ENCODE measurements at places on chromosomes 7 and 10. TPM values are rescaled to one million over a fixed set of nuclear protein-coding genes. Genes with fewer than 3 reads are reported as not detected.

The SSC4D gene
- 0.86 TPM for total RNA-seq

The COL28A1 gene
- 0.26 TPM for total RNA-seq

The GDF2 gene
- not detected for total RNA-seq

DNA sequence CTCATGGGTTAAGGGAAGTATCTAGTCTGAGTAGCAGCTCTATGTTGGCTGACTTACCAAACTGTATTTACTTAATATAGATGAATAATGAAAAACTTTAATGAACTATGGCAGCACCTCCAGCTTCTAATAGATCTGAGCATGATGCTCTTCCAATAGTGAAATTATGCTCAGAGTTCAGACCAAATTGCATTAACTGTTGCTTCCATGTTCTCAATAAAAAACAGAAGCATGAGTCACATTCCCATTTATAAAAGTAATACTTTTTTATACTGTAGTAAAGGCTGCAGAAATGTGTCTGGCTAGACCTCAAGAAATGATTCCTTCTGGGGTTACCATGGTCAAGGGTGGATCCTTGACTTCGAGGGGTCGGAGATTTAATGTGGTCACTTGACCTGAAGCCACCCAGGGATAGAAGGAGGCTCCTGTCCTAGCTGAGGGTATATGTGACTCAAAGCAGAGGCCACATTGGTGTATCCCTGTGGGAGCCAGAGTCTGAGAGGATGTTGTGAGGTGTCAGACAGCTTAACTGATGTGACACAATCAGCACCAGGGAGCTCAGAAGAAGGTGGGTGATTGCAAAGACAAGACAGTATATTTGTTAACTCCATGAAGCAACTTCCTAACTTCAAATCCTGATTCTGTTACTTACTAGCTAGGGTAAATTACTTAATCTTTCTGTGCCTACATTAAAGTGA lies 19.8 kb upstream of the PLCE1 start:
- no peak for DNase-seq

The NME8 gene
- total RNA-seq = not detected

The COL17A1 gene
- total RNA-seq = 1.6 TPM

DNA sequence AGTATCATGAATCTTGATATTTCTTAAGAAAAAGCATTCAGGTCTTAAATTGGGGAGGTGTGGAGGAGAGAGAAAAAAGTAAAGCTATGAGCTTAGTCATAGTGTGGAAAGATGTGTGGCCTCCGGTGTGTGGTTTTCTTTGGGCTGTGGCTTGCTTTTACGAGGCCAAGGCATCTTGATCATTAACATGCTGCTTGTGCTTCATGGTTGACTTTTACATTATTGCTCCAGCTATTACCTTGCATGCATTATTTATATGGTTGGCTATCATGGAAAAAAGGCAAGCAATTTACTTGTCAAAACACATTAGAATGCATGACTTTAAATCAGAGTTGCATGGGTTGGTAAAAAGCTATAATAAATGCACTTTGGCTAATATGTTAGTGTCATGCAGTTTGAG lies 300.7 kb upstream of the ADARB2 start:
- DNase-seq = no peak

- no peak for DNase-seq
Measured at GRCh38 chr10:79243181-79244067, 103.8 kb upstream of the PPIF start.

DNA sequence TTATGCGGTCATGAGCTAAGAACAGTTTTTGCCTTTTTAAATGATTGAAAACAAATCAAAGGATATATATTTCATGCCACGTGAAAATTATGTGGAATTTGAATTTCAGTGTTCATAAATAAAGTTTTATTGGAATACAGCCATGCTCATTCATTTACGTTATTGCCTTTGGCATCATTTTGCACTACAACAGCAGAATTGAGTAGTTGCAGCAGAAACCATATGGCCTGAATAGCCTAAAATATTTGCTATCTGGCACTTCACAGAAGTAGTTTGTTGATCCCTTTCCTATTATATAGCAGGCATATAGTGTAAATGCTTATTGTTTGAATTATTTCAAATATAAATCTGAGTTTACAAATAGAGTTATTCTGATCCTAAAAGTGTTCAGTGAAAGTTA lies 59.7 kb downstream of the AUTS2 start:
- no peak for DNase-seq

DNA sequence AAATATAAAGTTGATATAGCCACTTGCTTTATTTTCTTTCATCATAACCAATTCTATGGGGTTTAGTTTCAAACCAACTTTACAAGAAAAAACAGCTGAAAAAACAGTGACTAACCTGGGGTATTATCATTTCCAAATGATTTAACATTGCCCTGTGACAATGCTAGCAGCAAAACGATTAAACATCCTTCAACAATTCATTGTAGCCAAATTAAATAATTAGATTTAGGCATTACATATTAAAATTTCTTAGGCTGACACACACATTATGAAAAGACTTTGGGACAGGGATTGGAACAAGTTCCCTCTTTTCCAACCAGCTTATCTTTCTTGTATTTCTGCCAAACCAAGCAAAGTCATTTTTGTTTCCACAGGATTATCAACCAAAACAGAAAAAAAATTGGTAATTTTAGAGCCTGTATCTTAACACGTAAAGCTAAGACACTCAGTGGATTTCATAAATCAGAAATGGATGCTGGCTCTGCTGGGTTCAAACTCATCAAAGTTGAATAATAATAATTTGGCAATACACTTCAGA lies 84.0 kb downstream of the SEMA3D start:
- peak; percentile 60 for DNase-seq

GRCh38 chr10:73597346-73597745 lies 6.2 kb upstream of the USP54 start:
- DNase-seq = peak; percentile 72

The PFKP gene
- 172 TPM for total RNA-seq

DNA sequence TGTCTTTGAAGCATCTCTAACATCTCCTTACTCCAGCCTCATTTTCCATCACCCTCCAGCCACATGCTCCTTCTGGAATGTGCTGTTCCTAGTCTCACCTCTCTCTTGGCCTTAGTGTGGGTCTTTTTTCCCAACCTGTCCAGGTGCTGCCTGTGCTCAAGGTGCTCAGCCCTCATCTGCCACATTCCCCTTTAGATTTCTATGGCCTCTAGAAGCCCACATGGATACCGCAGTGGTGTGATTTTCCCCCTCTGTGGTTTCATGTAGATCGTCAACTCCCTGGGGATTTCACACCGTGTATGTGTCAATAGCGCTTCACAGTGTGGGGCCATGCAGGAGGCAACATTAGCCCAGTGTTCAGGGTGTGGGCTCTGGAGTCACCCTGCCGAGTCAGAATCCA lies 32.5 kb downstream of the BMPER start:
- no peak for DNase-seq

GRCh38 chr7:127995881-127996215 lies 35.4 kb downstream of the LRRC4 start:
- DNase-seq = no peak

DNA sequence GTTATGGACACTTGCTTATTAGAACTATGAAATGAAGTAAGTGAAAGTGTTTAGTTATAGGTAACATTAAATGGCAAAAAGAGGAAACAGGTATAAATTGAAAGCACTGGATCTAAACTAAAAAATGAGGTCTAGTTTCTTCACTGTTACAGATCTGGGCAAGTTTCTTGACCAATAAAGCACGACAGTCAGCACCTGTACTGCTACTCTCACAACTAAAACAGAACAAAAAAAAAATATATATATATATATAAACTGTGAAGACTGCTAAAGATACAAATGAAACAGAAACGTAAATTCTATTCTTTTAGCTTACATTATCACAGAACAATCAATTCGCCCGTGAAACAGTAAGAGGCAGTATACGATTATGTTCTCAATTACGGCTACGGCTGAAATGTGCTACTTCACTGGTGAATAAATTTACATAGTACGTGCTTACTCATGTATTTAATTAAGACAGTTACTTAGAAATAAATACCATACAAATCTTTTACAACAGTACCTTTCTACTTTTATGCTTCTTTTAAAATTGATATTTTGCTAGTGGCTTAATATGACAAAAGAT lies 4.2 kb downstream of the AHR start:
- peak; percentile 66 for DNase-seq

- DNase-seq = no peak
Measured at GRCh38 chr10:99370993-99371392, 41.8 kb downstream of the CNNM1 start.

The UCN3 gene
- not detected for total RNA-seq

DNA sequence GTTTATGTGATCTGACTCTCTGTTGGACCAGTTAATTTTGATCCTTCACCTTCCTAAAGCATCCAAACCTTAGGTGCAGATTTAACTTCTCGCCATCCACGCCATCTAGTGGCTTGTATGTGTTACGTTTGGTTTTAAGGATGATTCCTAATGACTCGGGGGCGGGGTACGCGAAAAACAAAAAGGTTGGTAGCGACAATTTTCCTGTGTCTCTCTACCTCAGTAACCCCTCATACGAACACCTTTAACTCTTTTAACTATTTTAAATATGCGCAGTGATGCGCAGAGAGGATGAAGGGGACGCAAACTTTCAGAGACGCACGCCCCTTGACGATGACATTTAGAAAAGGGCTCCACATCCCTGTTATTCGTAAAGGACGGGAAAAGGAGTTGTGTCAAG lies 714 bp upstream of the KCND2 start:
- DNase-seq = peak; percentile 66

GRCh38 chr10:97365761-97366351 lies 31.3 kb upstream of the FRAT2 start:
- no peak for DNase-seq

The SORCS3 gene
- 0.46 TPM for total RNA-seq

The PDZD7 gene
- 2.8 TPM for total RNA-seq

DNA sequence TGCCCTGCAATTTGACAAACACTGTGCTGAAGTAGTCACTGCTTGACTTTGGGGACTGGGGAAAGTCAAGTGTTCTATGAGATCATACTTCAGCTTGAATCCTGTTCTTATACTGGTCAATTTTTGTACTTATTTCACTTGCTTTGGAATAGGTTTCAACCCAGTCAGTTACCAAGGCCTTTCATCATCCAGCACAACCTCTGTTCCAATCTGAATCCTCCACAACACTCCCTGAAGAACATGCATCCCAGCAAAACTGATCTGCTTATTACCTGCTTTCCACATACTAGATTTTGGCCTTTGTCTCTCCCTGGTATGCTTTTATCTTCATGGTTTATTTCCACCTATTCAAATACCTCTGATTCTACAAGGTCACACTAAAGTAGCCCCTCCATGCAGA lies 29.5 kb downstream of the DPY19L1 start:
- no peak for DNase-seq

The SUN3 gene
- not detected for total RNA-seq

GRCh38 chr10:10363217-10363616 lies 654.5 kb upstream of the CELF2 start:
- DNase-seq = no peak

The SLC26A5 gene
- 0.86 TPM for total RNA-seq

DNA sequence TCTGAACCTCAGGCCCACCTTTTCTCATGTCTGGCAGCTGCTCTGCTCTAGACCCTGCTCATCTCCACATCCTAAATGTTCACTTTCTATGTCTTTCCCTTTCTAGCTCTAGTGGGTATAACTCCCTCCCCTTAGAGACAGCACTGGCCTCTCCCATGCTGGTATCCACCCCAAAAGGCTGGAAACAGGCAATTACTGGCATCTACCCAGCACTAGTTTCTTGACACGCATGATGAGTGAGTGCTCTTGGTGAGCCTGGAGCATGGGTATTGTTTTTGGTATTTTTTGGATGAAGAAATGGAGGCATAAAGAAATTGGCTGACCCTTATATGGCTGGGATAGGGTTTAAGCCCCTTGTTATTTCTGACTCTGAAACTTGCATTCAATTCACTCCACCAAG lies 156.0 kb downstream of the EGFR start:
- no peak for DNase-seq

DNA sequence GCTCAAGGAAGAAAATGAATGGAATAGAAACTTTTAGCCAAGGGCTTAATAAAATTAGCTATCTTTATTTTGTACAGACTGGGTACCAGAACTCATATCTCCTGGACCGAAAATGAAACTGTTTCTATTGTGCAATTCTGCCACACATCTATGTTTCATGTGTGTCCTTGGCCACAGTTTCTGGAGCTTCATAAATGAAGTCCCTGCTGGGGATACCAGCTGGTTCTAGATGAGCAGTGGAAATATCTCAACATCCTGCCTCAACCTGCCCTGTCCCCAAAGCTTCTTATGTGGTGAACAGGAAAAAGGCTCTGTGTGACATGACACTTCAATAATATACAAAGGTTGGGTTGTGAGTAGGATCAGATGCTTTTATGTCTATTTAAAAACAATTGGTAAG lies 310.1 kb upstream of the SORCS1 start:
- DNase-seq = no peak

GRCh38 chr10:74991435-74991834 lies 120.0 kb upstream of the SAMD8 start:
- peak; percentile 97 for DNase-seq

- no peak for DNase-seq
Measured at GRCh38 chr7:130430841-130431666, 9.8 kb downstream of the CEP41 start.

DNA sequence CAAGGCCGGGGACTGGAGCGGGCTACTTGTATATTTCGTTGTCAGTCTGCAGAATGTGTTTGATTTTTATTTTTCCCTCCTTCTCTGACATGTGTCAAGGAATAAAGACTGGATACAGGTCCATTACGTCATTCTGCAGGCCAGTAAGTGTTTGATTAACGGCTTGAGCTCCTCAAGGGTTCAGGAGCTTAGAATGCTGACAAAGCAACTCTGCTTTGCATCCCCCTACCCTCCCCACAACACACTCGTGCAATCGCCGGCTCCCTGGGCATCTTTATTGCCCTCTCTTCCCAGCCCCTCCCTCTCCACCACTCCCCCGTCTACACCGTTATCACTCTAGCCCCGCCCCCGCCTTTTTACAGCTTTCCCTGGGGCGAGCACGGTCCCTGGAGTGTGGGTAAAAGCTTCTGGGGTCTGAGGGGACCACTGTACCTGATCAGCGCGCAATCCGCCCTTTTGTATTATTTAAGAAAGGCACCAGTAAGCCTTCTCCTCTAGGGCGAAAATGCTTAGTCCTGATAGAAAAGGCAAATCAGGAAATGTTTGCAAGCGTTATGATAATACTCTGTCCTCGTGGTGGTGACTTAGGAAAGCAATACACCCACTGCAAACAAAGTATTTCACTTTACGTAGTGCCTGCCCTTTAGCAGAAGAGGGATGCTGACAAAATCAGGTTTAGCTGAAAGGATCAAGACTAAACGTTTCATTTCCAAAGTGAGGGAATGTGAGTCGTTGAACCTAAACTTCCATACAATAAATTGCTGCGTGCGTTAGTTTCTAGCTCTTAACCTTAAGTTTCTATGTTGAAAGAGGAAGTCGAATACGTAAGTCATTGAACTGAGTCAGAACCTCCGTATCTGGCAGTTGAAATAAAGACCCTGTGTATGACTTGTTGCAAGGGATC lies 1.4 kb upstream of the CREB5 start:
- peak; percentile 37 for DNase-seq

GRCh38 chr10:17626656-17627055 lies 9.5 kb upstream of the HACD1 start:
- DNase-seq = no peak

- no peak for DNase-seq
Measured at GRCh38 chr10:14205233-14205632, 125.5 kb downstream of the FRMD4A start.
